SIG-M5 (cell line): ENCODE measurements at places on chromosomes 5 and 9.

- DNase-seq: no peak
Measured at GRCh38 chr9:38650564-38650963, 30.2 kb upstream of the ANKRD18A start.

DNA sequence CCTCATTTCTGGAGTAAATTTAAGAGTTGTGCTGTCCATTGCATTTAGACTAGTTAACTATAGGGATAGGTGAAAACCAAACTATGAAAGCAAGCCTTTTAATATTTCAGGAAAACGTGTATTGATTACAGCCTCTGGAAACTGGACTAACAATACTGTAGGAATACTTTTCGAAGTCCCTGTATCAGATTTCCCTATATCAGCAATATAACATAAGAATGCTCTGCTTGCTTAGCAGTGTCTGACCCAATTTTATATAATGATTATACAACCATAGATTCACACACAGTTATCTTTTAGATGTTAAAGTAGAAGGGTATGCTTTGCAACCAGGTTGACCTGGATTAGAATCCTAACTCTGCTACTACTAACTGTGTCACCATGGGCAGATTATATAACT, 203.1 kb downstream of the WDR70 start:
- DNase-seq: no peak

DNA sequence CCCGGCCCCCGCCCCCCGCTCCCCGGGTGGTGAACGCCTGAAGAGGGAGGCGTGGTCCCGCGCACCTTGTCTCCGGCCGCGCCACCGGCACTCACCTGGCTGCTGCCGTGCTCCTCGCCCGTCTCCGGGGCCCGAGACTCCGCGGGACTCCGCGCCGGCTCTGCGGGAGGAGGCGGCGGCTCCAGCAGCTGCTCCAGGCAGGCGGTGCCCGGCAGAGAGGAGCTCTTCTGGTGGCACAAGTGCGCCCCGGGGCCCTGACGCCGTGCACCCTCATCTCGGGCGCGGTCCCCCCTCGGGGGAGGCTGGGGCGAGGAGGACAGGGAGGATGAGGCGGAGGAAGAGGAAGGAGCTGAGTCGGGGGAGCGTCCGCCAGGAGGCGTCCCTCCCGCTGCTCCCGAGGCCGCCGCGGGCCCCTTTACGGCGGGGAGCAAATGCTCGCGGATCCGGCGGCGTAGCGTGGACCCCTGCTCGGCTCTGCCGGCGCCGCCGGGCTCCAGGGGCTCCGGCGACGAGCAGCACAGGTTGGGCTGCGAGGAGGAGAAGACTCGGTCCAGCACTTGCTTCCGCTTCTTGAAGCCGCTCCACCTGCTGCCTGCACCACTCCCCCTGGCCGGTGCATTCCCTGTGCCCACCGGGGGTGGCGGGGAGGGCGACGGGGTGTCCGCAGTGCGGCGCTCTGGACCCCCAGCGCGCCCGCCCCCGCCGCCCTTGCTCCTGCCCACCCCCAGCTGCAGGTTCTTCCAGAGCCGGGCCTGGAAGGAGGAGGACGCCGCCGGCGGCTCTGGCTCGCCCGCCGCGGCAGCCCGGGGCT, 928 bp downstream of the MCTP1 start:
- no peak for DNase-seq

DNA sequence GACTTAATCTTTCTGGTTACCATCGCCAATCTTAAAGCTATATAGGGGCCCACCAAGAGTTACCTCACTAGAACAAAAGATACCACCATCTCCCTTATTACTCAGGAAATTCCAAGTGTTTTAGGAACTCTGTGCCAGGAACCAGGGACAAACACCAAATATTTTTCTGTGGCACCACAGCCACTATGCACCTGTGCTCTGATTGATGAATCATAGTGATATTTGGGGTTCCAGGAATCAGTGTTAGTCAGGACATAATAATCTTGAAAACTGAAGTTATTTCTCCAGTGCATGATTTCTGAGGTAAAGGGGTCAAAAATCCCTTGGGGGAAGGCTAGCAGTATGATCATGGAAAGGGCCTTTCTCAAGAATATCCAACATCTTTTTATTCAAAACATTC, 10.2 kb upstream of the TMED7 start:
- DNase-seq: no peak

- no peak for DNase-seq
Measured at GRCh38 chr5:31459594-31459993, 72.3 kb downstream of the DROSHA start.

GRCh38 chr5:147559749-147560148, 49.9 kb upstream of the DPYSL3 start:
- no peak for DNase-seq

DNA sequence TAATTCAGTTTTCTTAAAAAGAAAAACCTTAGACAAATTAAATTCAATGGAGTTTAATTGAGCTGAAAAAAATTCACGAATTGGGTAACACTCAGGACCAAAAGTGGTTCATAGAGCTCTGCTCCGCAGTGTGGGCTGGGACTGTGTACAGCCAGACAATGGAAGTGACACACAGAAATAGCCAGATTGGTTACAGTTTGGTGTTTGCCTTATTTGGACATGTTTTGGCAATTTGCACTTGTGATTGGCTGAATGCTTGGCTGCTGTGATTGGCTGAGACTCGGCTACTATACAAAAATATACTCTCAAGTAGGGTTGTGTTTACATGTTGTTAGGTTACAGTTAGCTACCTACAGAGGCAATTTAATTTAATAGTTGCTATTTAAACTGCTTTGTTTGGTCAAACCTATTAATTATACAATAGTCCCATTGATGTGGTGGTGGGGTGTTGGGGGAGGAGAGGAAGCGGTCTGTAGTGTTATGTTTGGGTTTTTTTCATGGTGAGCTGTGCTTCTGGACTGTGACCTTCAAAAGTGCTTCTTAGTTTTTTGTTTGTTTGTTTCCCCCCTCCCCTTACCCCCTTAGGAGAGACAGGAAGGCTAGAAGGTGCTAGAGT, 95.2 kb downstream of the CNTLN start:
- no peak for DNase-seq

- DNase-seq: no peak
Measured at GRCh38 chr5:43592363-43592762, 10.6 kb upstream of the NNT start.

DNA sequence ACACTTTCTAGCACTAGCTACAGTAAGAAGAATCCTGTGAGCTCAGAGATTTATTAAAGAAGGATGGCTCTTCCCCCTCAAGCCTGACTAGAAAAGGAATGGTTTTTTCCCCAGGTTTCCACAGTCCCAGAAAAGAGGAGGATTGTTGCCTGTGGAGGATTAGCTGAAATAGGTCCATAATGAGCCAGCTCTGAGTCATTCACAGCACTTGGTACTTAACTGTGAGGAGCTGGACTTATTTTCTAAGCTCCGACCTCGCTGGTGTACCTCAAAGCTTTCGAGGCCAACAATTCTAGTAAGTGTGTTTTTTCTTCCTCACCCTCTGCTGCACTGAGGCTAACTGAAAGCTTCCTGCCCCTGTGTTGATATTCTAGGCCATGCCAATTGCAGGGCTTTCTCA, 222.5 kb upstream of the IL12B start:
- DNase-seq: no peak

- no peak for DNase-seq
Measured at GRCh38 chr9:20670395-20670794, 13.7 kb upstream of the FOCAD start.

- no peak for DNase-seq
Measured at GRCh38 chr5:83899326-83899970, 178.8 kb upstream of the HAPLN1 start.

GRCh38 chr5:142640316-142641005, 45.4 kb downstream of the FGF1 start:
- DNase-seq: no peak

DNA sequence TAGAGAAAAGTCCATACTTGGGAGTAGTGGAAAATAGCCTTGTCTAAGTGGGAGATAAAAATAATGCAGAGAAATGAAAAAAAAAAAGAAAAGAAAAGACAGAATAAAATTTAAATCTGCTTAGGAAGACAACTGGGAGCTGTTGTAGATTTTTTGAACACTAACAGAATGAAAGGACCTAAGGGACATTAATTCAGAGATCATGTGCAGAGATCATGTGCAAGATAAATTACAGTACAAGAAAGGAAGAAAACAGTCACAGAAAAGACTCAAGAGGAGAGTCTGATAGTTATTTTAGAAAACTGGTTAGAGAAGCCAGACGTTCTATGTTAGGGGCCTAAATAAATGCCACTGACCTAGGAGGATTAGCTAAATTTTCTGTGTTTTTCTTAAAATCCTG, 1226.8 kb upstream of the NUDT12 start:
- DNase-seq: no peak

GRCh38 chr5:138438724-138439476, at the start of gene REEP2:
Gene REEP2 (plus strand): TSS chr5:138439057. CDS start chr5:138439209, 152 bp downstream.
- DNase-seq: no peak

- DNase-seq: no peak
Measured at GRCh38 chr5:10246761-10247160, 2.9 kb downstream of the ATPSCKMT start.

GRCh38 chr5:61734966-61735365, 402.9 kb downstream of the ZSWIM6 start:
- no peak for DNase-seq

- DNase-seq: no peak
Measured at GRCh38 chr5:157354800-157355199, 88.9 kb downstream of the CYFIP2 start.

- DNase-seq: no peak
Measured at GRCh38 chr5:30878746-30879145, 314.7 kb upstream of the CDH6 start.

DNA sequence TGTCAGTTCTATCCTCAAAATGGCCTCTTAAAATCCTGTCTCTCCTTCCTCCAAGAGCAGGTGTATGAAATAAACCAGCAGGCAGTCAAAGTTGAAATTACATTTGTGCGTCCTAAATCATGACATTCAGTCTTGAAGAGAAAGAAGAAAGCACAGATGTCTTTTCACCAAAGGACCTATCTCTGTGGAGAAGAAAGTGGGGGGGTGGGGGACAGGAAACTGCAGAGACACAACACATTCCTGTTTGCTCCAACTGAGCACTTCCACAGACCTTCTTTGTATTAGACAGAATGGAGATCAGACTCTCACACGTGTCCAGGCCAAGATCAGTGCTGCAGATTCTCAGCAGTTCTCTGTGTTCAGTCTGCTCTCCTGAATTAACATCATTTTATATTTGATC, 471.9 kb upstream of the RGMB start:
- no peak for DNase-seq

DNA sequence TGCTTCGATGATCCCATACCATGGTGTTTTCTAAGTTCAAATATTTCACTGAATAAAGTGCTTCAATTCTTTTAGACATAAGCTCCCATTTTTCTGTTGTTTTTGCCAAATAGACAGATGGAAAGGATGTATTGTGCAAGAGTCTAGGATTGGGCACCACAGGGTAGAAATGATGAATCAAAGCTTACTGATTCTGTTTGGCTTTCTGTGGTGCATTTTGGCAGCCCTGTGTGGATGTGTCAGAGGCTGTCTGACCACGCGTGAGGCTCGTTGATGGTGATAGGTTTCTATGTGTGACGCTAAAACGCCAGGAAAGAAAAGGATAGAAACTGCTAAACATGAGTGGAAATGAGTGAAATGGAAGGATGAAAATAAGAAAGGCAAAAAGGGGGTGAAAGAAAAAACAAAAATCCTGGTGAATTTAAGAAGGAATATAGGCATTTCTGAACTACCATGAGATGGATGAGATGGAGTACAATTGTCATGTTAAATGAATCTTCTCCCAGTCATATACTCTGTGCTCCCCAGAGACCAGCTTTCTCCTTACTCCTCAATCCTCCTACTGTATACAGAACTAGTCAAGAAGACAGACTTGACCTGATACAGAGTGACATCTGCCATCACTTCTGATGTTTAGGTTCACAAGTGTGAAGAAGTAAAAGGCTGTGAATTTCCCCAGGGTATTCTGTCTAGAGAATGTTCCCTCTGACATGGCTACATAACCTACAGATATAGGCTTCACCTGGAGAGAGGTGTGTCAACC, 54.4 kb downstream of the ANKH start:
- no peak for DNase-seq

- DNase-seq: no peak
Measured at GRCh38 chr5:115785381-115786065, 30.9 kb downstream of the CDO1 start.

GRCh38 chr9:110255034-110255462, 1.3 kb downstream of the TXN start:
- no peak for DNase-seq

- DNase-seq: no peak
Measured at GRCh38 chr9:96660692-96661248, 5.7 kb upstream of the PRXL2C start.

- DNase-seq: no peak
Measured at GRCh38 chr5:115435778-115436712, 108.5 kb downstream of the FEM1C start.

DNA sequence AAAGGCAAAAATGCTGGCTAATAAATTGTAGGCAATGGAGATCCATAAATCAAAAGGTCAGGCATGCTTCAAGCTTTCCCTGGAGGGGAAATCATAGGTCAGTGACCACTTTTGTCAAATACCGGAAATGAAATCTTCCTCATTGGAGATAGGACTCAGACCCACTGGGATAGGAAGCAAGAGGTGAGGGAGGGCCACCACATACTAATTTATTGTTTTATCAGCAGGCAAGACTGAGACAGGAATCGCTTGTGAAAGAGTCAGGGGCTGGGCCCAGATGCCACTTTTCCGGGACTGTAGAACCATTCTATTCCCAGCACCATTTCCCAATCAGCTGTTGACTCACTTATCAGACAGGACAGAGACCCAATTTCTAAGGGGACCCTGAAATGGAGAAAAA, 256.3 kb upstream of the TRIM32 start:
- no peak for DNase-seq

DNA sequence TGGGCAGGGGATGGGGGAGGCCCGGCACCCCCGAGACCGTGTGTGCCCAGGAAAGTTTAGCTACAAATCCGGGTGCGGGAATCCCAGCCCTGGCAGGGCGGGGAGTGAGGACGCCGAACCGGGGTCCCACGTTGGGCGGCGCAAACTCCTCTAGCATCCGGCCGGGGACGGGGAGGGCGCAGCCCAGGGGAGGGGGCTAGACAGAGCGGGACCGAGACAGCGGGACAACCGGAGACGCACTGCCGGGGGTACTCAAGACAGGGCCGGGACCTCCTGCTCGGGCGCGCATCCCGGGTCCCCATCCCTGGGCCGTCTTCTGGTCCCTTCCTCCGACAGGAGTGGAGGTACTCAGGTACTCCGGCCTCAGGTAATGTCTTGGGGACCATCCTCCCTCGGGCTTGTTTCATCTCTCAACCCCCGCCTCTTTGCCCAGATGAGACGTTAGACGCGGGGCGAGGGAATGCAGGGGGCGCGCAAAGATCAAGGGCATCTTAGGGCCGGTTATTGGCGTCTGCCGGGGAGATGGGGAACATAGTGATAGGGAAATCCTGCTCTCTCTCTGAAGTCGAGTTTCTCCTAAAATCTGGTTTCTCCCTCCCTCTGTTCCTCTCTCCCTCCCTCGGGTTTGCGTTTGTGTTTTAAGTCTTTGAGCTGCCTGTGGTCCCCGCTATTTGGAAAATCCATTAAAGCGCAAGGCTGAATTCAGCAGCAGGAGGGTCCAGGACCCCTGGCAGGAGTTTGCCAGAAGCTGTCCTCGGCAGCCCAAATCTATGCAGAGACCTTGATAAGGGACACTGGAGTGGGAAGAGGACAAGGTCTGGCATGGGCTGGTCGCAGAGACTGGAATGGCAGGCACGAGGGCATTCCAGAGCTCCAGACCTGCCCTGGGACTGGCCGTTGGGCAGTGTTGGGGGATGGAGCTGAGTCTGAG, 815 bp downstream of the PDZD2 start:
- DNase-seq: no peak

- DNase-seq: no peak
Measured at GRCh38 chr5:171986772-171987171, 19.7 kb downstream of the FBXW11 start.

- no peak for DNase-seq
Measured at GRCh38 chr9:69463497-69464068, 138.6 kb downstream of the ENTREP1 start.

- DNase-seq: no peak
Measured at GRCh38 chr9:21964925-21965385, 29.2 kb downstream of the CDKN2A start.
